ENCODE measurements at places on chromosomes 4 and X.

GRCh38 chr4:183905081-183905592 is at the start of gene STOX2:
Gene STOX2, plus strand, starts transcription at chr4:183905307. Its CDS starts 1,484 bp downstream, at chr4:183906791.
- DNase-seq = peak; percentile 48

DNA sequence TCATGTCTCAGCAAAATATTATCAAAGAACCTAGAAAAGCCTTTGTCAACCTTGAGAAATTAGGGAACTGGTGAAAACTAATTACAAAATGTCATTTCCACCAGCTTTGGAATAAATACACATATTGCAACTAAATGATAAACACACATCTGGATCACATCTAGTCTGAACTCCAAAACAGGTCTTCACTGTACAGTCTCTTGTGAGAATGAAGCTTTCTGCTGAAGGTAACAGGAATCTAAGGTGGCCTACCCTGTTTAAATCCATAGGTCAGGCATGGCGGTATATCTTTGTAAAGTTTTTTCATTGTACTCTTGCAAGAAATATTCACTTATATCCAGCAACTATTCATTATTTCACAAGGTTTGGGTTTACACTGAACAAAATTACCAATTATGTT is 1.7 kb downstream of the SH3D19 start:
- no peak for DNase-seq

GRCh38 chr4:47469951-47470350 is 6.4 kb upstream of the COMMD8 start:
- no peak for DNase-seq

- no peak for DNase-seq
Measured at GRCh38 chr4:133623847-133624246, 474.8 kb downstream of the PCDH10 start.

GRCh38 chrX:79259073-79259689 is 108.0 kb downstream of the ITM2A start:
- no peak for DNase-seq

DNA sequence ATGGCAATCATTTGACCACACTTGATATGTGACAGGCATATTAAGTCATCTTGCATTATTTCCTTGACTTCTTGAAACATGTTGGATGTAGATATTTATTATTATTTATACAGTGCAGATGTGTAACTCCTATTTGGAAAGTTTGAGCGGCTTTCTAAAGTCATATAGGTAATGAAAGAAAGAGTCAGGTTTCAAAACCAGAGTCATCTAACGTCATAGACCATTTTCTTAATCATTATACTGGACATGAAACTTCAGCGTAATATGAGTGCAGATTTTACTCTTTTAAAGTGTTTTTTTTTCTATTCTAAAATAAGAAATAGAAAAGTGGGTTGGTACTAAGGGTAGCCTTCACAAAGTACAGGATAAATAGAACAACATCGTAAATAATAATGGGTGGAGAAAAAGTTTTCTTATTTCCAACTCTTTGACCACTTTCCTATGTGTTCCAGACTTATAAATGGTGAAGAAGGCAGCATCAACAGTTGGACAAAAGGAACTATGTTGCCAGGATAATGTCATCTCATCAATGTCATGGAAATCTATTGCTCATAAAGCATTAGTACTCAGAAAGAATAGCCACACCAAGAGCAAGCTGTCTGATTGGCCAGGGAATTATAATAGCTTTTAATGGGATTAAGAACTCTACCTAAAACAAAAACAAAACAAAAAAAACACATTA is 108.0 kb upstream of the PCDH18 start:
- no peak for DNase-seq

DNA sequence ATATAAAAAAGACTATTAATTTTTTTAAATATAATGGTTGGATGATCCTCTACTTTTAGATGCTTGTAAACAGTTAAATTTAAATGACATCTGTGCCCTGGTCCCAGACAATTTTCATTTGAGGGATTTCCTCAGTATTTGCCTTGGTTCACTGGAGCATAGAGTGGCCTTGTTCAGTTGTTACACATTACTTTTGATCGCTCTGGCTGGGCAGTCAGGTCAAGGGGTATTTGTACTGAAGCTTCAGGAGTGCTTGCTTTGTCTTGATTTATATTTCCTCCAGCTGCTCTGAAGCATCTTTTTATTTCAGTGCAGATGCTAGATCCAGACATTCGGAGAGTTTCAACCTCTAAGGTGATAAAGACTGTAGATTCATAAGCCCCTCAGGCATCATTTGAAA is 50.0 kb downstream of the COMMD8 start:
- DNase-seq = no peak

GRCh38 chrX:97597954-97598353 is 714.2 kb downstream of the RPA4 start:
- no peak for DNase-seq

GRCh38 chr4:37584071-37584470 is 102.1 kb downstream of the RELL1 start:
- no peak for DNase-seq

GRCh38 chr4:155376387-155377268 is at the start of gene MAP9:
Gene MAP9, minus strand, starts transcription at chr4:155376965. Its CDS starts 1,115 bp downstream, at chr4:155375850.
- peak; percentile 87 for DNase-seq

DNA sequence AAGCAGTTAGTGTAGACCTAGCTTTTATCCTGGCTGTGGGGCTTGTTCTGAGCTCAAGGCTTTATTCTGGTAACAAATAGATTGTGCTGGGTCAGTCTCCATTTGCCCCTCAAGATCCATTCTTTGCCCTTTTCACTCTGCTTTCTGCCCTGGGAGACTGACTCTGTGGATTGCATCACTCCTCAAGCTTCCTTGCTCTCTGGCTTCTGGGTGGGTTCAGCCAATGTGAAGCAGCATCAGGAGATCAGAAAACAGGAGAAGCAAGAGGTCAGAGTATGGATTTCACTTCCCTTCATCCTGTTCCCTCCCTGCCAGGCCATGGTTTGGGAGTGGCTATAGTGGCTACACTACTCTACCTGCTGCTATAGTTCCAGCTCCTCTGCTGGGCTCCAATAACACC is 184.1 kb upstream of the NDP start:
- DNase-seq = no peak

DNA sequence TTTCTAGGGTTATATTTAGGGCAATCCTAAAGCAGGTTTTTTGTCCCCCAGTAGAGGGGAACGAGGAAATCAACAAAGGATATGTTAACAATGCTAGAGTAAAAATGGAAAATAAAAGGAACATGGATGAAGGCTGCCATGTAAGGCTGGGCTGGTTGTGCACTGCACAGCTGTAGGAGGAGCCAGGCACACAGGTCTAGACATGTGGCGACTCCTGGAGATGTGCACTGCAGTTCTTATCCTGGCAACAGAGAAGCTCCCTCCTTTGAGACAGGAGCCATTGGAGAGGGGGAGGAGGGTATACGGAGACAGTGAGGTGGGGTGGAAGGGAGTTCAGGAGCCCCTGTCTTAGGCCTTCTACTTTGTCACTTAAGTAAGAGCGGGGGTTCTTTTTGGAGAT is 65.9 kb downstream of the NAT8L start:
- DNase-seq = no peak

DNA sequence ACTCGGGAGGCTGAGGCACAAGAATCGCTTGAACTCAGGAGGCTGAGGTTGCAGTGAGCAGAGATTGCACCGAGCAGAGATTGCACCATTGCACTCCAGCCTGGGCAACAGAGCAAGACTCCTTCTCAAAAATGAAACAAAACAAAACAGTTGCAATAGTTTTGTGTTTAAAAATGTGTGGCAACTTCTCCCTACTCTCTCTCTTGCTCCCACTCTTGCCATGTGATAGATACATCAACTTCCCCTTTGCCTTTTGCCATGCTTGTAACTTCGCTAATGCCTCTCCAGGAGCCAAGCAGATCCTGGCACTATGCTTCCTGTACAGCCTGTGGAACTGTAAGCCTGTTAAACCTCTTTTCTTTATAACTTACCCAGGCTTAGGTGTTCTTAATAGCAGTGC is 52.5 kb upstream of the INTU start:
- DNase-seq = no peak

GRCh38 chr4:6231663-6232165 is 31.4 kb upstream of the JAKMIP1 start:
- no peak for DNase-seq

- no peak for DNase-seq
Measured at GRCh38 chr4:3366893-3367775, 74.3 kb downstream of the RGS12 start.

GRCh38 chr4:2419814-2420213 is 1.1 kb downstream of the CFAP99 start:
- DNase-seq = no peak

- DNase-seq = no peak
Measured at GRCh38 chrX:155086202-155086840, 15.0 kb downstream of the BRCC3 start.

DNA sequence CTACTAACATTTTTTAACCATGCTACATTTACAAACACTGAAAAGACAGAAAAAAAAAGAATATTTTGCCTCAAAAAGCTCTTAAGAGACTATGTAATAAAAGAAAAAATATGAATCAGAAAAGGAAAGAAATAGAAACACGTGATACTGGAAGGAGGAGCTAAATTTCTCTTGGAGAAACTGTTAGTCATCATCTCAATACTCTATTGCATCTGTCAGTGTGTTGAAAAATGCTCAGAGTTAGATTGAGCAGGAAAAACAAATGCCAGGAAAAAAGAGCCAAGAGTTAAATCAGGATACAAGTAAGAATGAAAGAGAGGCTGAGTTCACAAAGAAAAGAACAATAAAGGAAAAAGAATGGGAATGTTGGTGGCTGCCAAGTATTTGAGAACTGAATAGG is 2.6 kb downstream of the RAB28 start:
- DNase-seq = no peak

GRCh38 chr4:95077864-95078263 is 320.1 kb downstream of the BMPR1B start:
- DNase-seq = no peak

GRCh38 chr4:61318431-61318830 is 118.3 kb downstream of the ADGRL3 start:
- no peak for DNase-seq

GRCh38 chr4:171334549-171334948 is 478.7 kb upstream of the GALNTL6 start:
- no peak for DNase-seq

- no peak for DNase-seq
Measured at GRCh38 chr4:62126064-62126732, 926.1 kb downstream of the ADGRL3 start.

DNA sequence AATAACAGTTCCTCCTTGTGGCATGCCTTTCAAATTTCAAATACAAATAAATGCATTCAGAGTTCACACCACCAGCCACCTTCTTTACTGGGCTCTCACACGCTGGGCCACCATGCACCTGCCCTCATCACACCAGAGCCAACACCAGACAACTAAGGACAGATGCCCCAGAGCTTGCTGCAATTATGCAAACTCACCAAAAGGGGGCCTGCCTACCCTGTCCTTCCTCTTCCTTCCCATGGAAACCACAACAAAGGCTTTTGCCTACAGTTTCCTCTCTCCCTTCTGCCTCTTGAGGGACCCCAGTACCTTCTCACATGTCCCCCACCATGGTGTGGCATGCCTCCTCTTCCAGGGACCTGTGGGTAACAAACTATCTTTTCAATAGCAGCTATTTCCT is 1333.9 kb upstream of the TENM3 start:
- no peak for DNase-seq

GRCh38 chrX:149979126-149979644 is 40.9 kb upstream of the EOLA2 start:
- DNase-seq = no peak

GRCh38 chr4:82542642-82543041 is 19.1 kb downstream of the TMEM150C start:
- DNase-seq = no peak

- no peak for DNase-seq
Measured at GRCh38 chr4:53120778-53121177, 245.1 kb downstream of the SCFD2 start.

- no peak for DNase-seq
Measured at GRCh38 chr4:108024085-108024877, 34.6 kb downstream of the HADH start.
